ENCODE measurements at places on chromosomes 11 and 22.

- DNase-seq = no peak
Measured at GRCh38 chr11:65310215-65310614, 4.5 kb upstream of the CDC42EP2 start.

GRCh38 chr11:16082095-16083055 lies 274.0 kb downstream of the SOX6 start:
- no peak for DNase-seq

- DNase-seq = no peak
Measured at GRCh38 chr11:35859301-35859700, 84.6 kb upstream of the LDLRAD3 start.

- no peak for DNase-seq
Measured at GRCh38 chr11:73519266-73519665, 78.6 kb downstream of the FAM168A start.

DNA sequence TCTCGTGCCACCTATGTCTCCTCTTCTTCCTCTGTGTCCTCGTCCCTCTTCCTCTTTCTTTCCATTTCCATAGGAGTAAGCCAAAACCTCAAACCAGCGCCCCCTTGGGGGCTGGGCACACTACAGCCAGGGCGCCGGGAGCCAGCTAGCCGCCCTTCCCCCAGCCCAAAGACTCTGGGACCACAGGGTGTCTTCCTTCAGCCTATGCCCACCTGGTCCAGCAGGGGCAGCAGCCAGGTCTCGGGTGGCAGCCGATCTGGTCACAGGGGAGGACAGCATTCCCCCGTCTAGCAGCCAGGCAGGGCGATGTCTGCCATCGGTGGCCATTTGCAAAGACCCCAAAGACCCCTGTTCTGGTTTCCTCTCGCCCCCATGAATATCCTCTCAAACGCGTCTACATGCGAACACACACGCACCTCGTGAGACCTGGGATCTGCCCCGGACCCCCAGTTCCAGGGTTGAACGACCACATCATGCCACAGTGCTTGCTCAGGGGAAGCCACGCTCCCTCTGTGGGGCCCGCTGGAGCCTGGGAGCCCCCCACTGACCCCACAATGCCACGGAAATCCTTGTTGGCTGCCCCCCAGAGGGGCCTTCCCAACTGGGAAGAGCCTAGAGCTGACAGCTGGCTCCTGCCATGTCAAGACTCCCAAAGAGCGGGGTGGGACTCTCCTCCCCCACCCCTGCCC lies 546.0 kb upstream of the CCDC179 start:
- DNase-seq = no peak

- no peak for DNase-seq
Measured at GRCh38 chr22:26671317-26672059, 14.1 kb downstream of the MIAT start.

DNA sequence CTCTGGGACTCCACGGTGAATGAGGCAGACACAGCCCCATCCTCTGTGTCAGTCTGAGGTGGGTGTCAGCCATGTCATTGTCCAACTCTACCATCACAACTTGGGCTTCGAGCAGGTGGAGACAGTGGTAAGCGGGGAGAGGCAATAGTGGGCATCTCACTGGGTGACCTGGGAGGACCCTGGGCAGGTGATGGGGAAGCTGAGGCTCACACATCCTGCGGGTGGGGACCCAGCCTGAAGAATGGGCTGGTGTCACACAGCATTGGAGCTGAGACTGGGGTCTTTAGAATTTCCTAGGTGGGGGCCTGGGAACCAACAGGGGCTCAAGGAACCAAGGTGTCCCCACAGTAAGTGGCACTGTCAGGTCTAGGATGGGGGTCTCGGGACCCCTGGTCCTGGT lies 7.0 kb upstream of the SMARCB1 start:
- no peak for DNase-seq

DNA sequence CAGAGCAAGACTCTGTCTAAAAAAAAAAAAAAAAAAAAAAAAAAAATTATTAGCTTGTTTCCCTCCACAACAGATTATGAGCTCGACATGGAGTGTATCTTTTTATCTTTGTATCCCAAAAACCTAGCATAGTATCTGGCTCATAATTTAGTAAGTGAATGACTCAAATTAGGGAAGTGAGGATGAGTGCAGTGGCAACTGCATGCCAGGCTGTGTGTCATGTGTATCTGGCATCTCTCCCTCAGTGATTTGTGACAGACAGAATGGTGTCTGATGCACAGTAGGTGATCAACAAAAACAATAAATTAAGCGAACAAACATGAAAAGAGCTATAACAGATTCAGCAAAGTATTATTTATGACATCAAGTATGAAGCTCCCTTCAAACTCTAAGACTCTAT lies 7.2 kb downstream of the STK33 start:
- no peak for DNase-seq

DNA sequence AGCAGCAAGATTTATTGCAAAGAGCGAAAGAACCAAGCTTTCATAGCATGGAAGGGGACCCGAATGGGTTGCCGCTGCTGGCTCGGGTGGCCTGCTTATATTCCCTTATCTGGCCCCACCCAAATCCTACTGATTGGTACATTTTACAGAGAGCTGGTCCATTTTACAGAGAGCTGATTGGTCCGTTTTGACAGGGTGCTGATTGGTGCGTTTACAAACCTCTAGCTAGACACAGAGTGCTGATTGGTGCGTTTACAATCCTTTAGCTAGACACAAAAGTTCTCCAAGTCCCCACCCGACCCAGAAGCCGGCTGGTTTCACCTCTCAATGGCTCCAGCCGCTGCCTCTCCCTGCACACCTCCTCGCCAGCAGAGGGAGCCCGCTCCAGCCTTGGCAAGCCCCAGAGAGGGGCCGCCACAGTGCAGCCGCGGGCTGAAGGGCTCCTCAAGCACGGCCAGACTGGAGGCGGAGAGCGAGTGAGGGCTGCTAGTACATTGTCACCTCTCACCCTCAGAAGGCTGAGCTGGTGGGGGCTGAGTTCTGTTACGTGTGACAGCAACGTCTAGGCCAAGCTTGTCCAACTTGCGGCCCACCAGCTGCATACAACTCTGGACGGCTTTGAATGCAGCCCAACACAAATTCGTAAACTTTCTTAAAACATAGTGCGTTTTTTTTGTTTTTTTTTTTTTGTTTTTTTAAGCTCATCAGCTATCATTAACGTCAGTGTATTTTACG lies 8.7 kb downstream of the PTH start:
- no peak for DNase-seq

DNA sequence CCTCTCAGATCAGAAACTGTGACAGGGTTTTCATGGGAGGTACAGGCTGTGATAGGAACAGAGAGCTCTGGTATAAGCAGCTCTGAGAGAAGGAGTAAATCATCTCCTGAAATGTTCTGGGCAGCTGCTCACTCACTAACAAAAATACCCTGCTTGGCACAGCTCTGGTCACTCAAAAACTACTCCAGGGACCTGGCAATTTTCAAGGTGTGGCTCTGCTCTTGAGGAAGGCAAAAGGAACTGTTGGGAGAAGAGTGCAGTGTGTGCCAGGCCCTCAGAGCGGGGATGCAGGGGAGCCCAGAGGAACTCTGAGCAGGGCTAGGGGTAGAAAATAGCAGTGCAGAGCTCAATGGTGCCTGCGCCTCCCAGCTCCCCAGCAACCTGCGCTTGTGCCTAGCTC lies 180.5 kb upstream of the ZBED5 start:
- no peak for DNase-seq

DNA sequence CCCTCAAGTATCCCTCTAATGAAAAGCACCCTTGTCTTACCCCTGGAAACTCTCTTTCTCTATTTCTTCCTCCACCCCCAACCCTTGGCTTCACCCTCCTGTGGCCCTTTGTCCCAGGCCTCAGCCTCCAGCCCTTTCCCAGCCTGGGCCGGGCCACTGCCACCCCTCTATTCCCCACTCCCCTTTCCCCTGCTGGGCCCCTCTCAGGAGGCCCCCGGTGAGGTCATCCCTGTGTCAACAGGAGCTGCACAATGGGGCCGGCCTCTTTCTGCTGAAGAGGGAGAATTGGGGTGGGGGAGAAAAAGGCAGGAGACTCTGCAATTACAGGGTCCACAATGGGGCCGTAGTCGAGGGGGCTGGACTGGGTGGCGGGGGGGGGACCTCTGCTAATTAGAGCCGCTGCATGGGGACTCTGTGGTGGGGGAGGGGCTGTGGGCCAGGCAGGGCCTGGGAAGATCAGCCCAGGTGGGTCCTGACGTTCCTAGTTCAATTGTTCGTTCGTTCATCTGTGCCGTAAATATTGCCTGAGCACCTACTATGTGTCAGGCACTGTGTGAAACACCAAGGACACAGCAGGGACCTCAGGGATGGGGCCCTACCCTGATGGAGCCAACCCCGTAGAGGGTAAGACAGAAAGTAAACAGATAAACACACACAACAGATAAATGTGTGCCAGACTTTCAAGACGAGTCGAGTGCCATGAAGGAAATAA lies 18.5 kb upstream of the MPPED1 start:
- DNase-seq = no peak

Measured in GF-D8 (cell line).